ENCODE measurements at places on chromosomes 11 and 22.

GRCh38 chr11:124211321-124211720 is 28.2 kb downstream of the OR10D3 start:
- no peak for DNase-seq

DNA sequence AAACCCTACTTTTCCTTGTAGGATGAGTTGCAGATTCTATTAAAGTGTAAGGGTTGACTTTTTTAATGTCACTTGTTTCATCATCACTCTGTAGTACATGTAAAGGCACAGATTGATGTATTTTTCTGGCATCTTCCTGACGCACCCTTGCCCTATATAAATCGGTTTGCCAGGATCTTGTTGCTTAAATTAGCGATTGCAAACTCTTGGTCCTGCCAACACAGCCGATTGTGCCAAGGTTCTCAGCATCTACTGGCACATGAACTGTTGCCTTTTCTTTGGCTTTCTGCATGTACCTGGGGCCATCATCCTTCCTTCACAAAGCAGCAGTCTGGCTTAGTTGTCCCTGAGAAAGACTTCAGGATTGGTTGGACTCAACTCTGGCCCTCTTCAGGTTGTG is 7.5 kb upstream of the LIN7C start:
- no peak for DNase-seq

DNA sequence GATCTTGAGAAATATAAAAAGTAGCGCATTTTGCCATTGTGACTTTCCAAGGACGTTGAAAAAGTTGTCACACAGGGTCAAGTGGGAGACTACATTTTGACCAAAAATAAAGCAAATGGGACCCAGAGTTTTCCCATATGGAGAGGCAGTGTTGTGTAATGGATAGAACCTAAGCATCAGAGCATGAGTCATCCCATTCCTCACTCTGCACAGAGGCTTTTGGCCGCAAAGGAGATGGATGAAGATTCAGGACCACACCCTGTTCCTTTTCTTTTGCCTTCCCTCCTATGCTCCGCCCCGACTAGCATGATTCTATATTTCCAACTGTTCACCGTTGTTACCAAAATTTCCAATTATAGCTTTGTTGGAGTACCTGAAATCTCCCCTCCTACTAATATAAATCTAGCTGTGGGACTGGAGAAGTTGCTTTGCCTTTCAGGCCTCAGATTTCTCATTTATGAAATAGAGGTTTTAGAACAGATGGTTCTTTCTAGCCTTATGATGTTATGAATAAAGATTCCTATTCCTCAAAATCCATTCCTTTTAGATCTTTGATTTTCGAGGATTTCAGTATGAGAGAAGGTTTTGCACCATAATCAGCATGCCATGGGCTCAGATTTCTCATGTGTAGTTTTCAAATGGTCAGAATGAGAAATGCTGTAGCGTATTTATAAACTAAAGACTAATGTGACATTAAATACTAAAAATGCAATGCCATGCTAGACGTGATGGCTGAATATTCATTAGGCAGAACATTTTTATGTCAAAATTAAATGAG is 921.9 kb upstream of the TENM4 start:
- no peak for DNase-seq

DNA sequence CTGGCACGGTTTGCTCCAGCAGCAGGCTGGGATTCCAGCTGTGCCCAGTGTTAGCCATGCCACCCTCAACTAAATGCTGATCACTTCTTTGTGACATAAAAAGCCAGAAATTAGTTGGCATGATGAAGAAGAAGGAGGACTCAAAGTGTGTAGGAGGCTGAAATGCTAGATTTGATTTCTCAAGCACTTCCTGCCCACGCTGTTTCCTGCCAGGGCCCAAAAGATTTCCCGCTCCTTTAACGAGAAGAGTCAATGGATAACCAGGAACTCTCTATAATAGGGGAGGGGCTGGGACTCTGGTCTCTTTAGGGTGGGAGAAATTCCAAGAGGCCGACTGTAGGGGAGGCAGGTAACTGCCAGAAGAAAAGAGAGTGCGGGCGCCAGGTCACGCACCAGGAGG is 26.4 kb downstream of the APOL3 start:
- no peak for DNase-seq

DNA sequence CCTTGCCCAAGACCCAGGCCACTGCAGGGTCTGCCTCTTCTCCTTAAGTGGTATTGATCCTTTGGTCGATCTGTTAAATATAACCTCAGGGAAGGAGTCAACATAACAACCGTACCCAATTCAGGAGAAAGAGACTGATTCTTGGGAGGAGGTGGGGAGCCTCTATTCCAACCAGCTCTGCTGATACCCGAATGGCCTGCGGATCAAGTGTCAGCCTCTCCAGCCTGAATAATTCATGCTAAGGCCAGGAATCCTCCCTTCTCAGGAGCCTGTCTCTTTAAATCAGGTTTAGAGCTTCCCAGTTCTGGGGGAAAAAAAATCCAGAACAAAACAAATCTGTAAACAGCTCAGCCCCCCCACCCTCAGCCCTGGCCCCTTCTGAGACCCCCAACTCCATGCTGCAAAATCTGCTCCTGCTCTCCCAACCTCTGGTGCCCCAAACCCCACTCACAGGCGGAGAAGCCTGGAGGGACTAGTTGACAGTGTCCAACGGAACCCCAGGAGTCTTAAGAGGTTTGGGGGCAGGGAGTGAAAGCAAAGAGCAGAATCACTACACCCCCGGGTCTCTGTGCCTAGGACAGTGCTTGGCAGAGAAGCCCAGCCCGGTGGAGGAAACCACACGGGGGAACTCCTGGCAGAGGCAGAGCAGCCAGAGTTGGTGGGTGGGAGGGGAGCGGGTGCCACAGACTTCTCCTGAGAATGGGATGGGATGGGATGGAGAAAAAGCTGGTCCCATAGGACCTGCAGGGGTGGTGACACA is 863 bp upstream of the TPBGL start:
- DNase-seq, result no peak

GRCh38 chr11:58674609-58675008 is 52.1 kb downstream of the CNTF start:
- no peak for DNase-seq

DNA sequence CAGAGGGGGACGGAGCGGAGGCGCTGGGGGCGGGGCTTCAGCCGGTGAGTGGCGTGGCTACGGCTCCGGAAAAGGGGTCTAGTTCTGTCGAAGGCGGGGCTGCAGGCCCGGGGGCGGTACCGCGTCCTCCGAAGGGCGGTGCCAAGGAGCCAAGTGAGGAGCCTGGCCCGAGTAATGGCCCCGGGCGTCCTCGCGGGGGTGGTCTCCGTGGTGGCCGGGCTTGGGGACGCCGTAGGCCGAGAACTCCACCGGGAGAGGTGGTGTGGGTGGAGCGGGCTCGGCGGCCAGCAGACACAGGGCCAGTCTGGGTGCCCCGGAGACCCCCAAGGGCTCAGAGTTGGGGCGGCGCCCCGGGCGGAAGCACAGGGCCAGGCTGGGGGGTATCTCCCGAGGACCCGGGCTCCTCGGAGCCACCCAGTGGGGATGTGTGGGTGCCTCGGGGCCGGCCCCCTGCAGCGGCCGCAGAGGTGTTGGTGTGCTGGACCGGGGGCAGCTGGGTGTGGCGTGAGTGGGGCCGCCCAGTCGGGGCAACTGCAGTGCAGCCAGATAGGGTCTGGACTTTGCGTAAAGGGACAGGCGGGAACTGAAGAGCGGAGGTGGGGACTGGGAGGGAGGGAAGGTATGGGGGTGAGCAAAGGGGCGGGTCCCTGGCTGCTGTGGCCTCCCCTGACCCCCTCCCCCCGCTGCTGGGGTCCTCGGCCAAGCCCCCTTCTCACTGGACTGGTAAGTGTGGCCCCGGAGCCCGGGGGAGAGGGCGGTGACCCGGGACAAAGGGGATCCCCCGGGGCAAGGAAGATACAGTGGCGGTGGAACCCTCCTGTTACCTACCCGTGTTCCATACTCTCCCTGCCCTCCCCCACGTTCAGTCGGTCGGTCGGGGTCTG is 838 bp downstream of the FKBP2 start:
- peak; percentile 72 for DNase-seq

DNA sequence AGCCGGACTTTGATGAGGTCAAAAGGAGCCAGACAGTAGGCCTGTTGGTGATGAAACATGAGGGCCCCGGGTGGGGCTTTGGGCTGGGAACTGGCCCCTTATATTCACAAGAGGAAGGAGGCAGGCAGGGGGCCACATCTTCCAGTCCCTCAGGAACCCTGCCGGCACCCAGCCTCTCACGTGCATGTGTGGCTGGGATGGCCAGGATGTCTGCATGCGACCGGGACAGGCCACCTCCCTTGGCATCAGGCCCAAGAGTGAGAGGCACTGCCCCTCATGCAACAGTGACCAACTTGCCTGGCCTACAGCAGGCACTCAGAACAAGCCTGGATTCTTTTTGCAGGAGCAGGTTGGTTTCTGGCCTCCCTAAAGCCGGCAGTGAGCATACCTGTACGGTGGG is 5.4 kb downstream of the SLC25A45 start:
- no peak for DNase-seq

GRCh38 chr11:122345586-122345985 is 229.6 kb upstream of the BLID start:
- no peak for DNase-seq

DNA sequence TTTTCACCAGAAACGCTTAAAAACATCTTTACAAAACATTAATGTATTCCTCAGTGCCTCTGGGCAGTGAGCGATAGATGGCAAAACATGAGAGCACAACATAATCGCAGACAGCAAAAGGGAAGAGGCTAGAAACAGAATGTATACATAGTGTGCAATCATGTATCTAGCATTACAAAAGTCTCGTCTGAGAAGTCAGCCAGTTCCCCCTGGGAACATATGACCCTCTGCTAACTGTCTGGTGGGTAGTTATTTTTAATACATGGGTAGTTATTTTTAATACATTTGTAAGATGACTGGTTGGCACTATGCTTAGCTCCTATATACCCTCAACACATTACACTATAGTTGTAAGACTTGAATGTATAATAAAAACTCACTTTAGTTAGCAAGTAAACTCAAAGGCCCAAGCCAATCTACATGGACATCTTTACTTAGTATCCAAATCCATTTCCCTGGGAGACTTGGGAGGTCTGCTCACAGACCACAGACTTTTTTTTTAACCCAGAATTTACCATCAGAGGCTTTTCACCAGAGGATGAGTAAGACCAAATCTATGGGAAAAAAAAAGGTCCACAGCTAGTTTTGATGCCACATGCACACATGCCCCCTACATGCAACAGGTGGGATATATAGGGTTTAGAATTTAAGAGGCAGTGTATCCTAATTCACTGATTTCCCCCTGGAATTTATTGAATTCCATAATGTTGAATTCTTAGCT is 71.7 kb downstream of the AMBRA1 start:
- DNase-seq, result peak; percentile 25

DNA sequence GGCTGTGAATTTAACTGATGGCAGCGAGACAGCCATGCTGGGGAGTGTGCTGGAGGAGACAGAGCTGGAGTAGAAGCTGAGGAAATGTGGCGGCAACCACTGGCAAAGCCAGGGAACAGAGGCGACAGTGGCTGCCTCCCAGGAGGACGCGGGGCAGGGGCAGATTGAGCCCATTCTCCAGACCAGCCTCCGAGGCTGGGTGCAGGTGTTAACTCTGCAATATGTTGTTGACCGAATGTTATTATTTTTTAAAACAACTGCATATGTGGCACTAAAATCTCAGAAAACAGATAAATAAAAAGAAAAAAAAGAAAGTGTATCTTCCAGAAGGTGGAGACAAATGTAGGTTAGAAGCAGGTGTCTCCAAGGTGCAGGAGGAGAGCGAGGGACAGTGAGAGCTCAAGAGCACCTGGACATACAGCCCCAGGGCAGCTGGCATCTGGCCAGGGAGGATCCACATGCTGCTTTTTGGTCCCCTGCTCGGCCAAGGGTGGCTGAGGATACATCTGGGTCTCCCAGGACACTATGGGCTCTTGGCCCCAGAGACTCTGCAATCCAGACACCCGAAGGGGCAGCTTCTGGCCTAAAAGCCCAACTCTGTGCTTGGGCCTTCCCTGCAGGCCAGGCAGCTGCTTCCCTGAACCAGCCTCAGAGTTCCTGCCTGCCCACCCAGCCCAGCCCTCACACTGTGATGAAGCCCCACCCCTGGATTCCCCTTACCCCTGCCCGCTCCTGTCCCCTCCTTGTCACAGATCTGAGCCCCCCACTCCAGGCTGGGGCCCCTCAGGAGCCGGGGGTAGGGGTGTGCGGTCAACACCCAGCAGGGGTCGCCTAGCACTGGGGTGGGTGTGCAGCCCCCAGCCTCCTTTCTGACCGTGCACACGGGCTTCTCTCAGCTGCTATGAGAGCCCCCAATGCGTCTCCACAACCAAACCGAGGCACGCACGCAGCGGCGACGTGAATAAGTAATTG is 12.9 kb downstream of the RTN4R start:
- no peak for DNase-seq
